ENCODE measurements at places on chromosomes 7 and 10. TPM values are rescaled to one million over a fixed set of nuclear protein-coding genes. Genes with fewer than 3 reads are reported as not detected.

- peak; percentile 5 for DNase-seq
Measured at GRCh38 chr10:78600740-78601139, 468.0 kb upstream of the ZMIZ1 start.

ANKRD7 gene
- total RNA-seq: 1.2 TPM

PYROXD2 gene
- total RNA-seq: 7.5 TPM

SPDYE11 gene
- total RNA-seq: not detected

KCNIP2 gene
- 1.6 TPM for total RNA-seq
